A549 treated with RU486 at 1 μM for 4 hours (cell line): ENCODE measurements at places on chromosomes 2 and 18. TPM values are rescaled to one million over a fixed set of nuclear protein-coding genes. Genes with fewer than 3 reads are reported as not detected.

Gene SULT1C2
- total RNA-seq = 0.29 to 0.83 TPM (median 0.59 TPM) in 5 replicates

Gene SAG
- total RNA-seq = not detected in 5 replicates

Gene DSG1
- total RNA-seq = not detected in 5 replicates

Gene MEP1B
- 0.06 TPM in 1 of 5 replicates, not detected in the others for total RNA-seq

Gene ABHD1
- total RNA-seq = 0.75 to 1.5 TPM (median 1.3 TPM) in 5 replicates

Gene CTAGE1
- not detected in 5 replicates for total RNA-seq

Gene TXNDC2
- total RNA-seq = 0.06 to 0.38 TPM (median 0.16 TPM) in 5 replicates

Gene DNPEP
- 51.3 to 65.5 TPM (median 63.4 TPM) in 5 replicates for total RNA-seq
